GM04503 (cell line): ENCODE measurements at places on chromosomes 1 and 21.

DNA sequence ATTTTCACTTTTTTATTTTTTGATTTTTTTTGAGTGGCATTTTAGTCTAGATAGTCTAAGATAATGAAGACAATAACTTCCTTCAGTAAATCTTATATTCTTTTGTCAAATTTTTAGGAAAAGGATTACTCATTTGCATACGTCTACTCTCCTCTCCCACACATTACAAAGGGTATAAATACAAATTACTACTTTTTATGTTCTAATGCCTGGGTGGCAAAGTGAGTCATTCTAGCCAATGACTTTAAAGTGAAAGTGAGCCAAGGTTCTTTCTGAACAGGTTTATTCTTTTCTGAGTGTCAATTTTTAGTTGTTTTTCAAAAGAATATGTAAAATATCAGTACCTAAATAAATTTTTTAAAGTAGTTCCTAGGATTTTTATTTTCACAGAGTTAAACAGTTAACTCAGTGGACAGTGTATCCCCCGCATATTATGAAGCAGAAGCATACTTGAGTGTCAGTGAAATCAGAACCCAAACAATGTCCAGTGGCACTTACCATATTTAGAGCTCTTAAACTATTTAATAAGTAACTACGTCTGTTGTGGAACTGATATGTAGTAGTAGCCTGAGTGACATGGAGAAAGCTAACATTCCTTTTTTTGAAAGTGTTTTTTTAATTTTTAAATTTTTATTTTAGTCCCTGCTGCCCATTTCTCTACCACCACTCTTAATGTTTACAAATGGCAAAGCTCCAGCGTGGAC, 141.7 kb downstream of the PHTF1 start:
- no peak for DNase-seq

DNA sequence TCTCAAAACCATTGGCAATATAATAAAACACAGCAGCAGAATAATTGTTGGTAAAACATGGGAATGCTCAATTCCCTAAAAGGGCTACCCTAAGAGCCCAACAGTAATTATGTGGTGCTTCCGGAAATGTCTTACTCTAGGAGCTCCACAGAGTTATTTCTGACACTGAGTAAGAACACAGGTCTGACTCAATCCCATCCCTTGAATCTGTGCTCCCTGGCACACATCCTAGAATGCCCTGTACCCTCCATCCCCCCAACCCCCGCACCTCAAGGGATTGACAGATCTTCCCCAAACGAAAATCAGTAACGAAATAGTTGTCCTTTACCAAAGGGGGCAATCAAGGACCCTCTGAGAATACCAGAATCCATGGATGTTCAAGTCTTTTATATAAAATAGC, 71.9 kb downstream of the SMYD2 start:
- DNase-seq: no peak

DNA sequence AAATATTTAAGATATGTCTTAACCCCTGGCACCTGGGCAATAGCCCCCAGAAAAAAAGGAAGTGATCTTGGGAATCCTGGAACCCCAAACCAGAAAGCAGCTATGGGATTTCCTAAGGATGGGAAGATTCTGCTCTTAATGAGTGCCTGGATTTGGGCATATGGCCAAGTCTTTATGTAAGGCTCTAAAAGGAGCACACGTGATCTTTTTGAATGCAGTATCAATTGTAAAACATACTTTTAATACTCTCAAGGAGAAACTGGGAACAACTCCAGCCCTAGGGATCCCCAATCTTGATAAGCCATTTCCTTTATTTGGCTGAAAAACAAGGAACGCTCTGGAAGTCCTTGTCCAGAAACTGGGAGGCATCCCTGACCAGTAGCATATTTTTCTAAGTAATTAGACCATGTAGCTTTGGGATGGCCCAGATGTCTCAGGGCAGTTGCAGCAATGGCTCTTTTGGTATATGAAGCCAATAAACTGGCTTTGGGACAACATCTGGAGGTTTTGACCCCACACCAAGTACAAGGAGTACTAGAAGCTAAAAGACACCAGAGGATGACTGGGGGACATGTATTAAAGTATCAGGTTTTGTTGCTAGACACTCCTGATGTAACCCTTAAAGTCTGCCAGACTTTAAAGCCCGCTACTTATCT, 80.9 kb upstream of the KIAA0040 start:
- DNase-seq: no peak

- peak; percentile 6 for DNase-seq
Observed at GRCh38 chr1:75203415-75204277, 69.5 kb downstream of the LHX8 start.

DNA sequence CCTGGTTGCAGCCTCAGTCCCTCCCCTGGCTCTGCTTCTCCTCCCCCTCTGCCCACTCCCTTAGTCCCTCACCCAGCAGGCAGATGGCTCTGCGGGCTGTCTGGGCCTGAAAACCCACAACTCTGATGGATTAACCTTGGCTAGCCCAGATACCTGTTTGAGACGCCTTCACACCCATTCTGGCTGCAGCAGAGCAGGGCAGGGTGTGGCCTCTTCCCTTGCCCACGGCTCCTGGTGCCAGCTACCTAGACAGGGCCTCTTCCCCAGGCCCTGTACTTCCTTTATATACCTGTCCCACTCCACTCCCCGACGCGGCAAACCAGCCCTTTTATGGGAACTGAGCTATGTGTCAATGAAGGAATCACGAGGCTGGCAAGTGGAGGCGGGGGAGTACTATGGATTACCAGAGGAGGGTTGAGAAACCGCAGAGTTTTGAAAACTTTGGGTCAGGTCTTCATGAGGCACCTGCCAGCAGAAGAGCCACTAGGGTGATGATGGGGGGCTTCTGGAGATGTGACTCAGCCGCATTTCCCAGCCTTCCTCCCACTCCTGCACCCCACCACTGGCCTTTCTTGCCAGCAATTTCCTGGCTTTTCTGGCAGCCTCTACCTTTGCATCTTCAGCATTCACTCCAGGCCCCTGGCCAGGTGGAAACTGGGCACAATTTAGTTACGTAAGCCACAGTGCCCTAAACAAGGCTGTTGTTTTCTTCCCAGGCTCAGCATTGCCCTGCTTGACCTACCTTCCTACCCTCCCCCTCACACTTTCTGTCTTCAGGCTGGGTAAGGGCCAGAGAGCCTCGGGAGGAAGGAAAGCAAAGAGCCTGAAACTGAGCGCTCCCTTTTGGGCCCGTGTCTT, at the start of gene CHI3L1:
TSS of gene CHI3L1 (minus strand) at position 259 of the 858 bp plus-strand sequence. CDS start at position 178, 81 bp downstream.
- no peak for DNase-seq

DNA sequence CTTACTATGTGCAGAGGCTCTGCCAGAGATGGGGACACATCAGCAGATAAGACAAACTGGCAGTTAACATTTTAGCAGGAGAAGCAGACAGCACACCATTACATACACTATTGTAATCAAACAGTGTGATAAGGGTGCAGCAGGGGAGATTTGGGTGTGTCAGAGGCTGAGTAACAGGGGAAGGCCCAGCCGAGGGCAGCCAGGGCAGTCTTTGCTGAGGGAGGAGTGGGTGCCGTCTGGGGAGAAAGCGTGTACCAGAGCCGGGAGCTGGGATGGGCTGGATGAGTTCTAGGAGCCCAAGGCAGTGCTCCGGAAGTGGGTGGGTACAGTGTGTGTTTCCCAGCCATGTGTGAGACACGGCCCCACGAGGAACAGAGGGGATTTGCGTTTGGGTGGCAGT, 31.2 kb downstream of the KCNA10 start:
- no peak for DNase-seq

- DNase-seq: peak; percentile 54
Observed at GRCh38 chr1:115781343-115781742, 12.8 kb upstream of the CASQ2 start.

GRCh38 chr1:82177192-82177591, 376.5 kb downstream of the ADGRL2 start:
- no peak for DNase-seq

GRCh38 chr1:82487778-82488177, 687.0 kb downstream of the ADGRL2 start:
- no peak for DNase-seq

- no peak for DNase-seq
Observed at GRCh38 chr21:21851657-21852056, 853.4 kb downstream of the NCAM2 start.

GRCh38 chr1:93620172-93620840, 61.3 kb downstream of the BCAR3 start:
- no peak for DNase-seq

DNA sequence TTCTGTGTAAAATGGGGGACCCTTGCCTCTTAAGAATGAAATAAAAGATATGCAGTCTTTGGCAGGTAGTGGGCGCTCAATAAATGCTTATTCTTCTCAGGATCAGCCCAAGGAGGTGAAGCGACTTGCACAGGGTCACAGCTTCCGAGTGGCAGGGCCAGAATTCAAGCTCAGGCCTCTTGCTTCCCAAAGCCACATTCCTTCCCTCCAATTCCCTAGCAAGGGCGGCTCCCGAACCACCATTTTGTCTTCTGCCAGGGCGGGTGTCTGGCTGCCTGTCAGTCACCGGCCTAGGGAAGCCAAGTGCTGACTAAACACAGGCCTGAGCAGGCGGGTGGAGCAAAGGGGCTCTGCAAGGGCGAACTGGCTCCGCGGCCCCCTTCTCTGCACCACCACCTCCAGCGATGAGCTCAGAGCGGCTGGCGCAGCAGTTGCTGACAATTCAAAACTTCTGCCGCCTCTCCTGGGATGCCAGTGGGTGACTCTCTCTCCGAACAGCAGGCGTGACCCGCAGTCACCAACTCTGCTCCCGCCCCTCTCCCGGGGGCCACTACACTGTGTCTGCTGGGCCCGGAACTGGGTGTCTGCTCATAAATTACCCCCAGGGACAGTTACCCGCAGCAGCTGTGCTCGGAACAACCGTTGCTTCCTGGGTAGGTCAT, 10.8 kb downstream of the GPR3 start:
- DNase-seq: no peak

- no peak for DNase-seq
Observed at GRCh38 chr1:90969241-90969640, 52.6 kb downstream of the ZNF644 start.

- DNase-seq: no peak
Observed at GRCh38 chr1:223878598-223879325, 33.0 kb upstream of the TP53BP2 start.

DNA sequence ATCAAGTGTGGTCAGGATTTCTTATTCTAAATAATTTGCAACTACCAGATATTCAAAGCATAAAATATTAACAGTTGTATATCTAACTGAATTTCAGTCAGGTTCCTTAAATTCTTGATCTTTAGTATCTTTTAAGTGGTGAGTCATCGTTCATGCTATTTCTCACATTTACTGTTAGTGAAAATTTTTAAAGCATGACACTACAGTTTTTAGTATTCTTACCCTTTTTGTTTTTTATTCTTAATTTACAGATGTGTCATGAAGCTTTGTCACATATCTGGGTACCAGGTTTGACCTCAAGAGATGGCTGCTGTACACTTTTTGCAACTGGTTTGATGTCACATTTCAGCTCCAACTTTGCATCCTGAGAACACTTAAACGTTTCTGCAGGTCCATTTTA, 12.7 kb downstream of the AKIRIN1 start:
- DNase-seq: no peak

GRCh38 chr21:16357994-16358393, 628.2 kb downstream of the USP25 start:
- no peak for DNase-seq

DNA sequence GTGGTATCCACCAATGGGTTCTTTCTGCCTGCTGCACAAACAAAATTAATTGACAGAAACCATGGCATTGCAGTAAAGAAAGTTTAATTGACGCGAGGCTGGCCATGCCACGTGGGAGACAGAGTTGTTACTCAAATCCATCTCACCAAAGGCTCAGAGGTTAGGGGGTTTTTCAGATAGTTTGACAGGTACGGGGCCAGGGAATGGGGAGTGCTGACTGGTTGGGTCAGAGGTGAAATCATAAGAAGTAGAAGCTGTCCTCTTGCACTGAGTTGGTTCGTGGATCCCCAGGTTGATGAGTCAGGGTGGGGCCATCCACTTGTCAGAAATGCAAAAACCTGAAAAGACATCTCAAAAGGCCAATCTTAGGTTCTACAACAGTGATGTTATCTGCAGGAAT, 941 bp upstream of the TBCE start:
- DNase-seq: no peak

DNA sequence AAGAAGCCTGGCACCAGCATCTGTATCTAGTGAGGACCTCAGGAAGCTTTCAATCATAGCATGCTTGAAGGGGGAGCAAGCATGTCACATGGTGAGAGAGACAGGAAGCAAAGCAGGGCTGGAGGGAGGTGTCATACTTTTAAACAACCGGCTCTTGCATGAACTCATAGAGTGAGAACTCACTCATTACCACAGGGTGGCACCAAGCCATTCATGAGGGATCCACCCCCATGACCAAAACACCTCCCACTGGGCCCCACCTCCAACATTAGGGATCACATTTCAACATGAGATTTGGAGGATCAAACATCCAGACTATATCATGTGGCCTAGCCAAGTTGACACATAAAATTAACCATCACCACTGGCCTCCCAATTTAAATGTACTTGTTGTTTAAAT, 125.1 kb upstream of the KCND3 start:
- DNase-seq: no peak

DNA sequence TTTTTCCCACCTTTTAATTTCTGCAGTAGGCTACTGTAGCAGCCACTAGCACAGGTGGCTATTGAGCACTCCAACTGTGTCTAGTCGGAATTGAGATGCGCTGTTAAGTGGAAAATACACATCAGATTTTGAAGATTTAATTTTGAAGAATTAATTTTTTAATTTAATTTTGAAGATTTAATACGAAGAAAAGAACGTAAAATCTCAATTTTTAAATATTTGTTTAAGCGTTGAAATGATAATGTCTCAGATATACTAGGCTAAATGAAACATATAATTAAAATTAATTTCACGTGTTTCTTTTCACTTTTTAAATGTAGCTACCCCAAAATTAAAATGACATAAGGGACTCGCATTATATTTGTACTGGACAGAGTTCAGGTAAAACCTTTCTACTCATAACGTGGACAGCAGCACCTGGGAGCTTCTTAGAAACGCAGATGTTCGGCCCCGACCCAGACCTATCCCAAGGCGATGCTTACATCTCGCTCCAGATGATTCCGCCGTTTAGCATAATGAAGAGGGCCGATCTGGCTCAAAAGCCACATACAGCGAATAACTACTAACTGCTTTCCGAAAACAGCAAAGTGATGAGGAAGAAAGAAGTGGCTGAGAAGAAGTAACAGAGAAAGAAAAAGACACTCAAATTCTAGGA, 717 bp downstream of the CRYZL1 start:
- no peak for DNase-seq

DNA sequence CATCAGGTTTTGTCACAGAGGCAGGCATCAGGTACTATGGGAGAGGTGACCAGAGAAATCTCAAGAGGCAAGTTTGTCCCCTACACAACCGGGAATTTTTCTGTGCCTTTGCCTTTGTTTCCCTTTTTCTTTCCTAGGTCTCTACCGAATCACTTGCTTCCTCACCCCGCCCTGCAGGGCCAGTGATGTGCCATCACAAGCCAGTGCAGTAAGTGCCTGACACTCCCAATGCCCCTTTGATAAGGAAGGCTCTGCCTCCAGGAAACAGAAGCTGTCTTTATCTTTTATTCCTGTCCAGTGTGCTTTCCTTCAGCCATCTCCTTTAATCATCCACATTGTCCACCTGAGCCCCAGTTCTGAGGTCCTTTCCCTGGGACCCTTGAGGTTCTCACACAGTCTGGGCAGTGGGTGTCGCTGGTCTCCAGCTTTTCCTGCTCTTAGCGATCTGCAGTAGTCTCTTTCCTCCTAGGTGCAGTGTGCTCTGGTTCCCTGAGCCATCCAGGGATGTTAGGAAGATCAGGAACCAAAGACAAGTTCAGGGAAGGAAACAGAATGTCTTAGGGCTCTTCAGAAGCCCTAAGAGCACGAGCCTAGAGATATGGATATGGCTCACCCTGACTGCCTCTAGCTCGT, 36.6 kb downstream of the GJA5 start:
- DNase-seq: no peak

GRCh38 chr1:78619803-78620579, at the start of gene IFI44L:
Gene IFI44L (plus strand): TSS chr1:78620448. CDS start chr1:78627916, 7,468 bp downstream.
- peak; percentile 45 for DNase-seq
